NCI-H187 treated with DMSO at 0.1 percent for 48 hours (cell line): ENCODE measurements at places on chromosomes 2 and 18.

GRCh38 chr2:20584399-20585358 is 66.2 kb downstream of the HS1BP3 start:
- DNase-seq, result no peak

GRCh38 chr2:205714058-205714776 is 31.9 kb downstream of the NRP2 start:
- no peak for DNase-seq

GRCh38 chr2:109271920-109272319 is 142.9 kb downstream of the SH3RF3 start:
- DNase-seq, result no peak

- no peak for DNase-seq
Measured at GRCh38 chr18:48575301-48575657, 36.4 kb downstream of the CTIF start.

- no peak for DNase-seq
Measured at GRCh38 chr2:150617351-150617978, 130.0 kb upstream of the RND3 start.

DNA sequence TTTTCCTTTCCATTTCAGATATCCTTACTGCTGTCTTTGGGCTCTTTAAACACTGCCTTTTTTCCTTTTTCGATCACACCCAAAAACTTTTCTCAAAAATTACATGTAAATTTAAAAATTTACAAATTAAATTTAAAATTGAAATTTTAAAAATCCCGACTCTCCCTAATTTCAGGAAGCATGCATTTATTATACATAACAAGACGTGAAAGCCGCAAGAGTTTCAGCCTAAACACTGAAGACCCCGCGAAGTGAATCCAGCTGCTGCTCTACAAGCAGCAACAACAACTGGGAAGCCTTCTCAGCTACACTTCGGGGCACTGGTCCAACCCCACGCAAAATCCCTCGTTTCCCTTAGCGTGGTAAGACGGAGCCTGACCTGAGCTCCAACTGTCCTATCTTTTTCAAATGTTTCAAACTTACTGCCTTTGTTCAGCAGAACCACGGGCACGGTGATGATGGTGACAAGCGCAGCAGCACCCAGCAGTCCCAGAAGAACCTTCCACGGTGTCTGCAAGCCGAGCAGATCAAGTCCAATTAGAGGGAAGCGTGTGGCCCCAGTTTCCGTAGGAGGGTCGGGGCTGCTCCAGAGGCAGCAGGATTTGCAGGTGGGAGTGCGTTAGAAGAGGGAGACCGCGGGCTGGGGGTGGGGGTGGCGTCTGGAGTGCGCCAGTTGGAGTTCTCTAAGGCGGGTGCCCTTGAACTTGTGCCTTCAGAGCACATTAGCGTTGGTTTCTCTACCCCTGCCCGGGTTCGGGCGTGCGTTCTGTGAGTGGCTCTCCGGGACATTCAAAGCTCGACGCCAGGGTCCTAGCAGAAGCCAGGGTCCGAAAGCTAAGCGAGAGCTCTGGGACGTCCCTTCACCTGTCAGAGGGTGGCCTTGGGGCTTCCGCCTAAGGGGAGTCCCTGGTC is 783 bp downstream of the DPP4 start:
- DNase-seq, result no peak

DNA sequence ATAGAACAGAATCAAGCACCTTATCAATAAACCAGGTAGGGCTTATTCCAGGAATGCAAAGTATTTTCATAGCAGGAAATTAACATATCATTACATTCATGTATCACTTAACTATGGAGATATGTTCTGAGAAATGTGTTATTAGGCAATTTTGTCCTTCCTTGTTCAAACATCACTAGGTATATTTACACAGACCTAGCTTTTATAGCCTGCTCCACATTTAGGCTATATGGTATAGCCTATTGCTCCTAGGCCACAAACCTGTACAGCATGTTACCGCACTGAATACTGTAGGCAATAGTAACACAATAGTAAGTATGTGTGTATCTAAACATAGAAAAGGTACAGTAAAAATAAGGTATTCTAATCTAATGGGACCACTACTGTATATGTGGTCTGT is 82.8 kb upstream of the KCTD1 start:
- DNase-seq, result no peak

- no peak for DNase-seq
Measured at GRCh38 chr2:232026910-232027309, 65.4 kb downstream of the DIS3L2 start.

DNA sequence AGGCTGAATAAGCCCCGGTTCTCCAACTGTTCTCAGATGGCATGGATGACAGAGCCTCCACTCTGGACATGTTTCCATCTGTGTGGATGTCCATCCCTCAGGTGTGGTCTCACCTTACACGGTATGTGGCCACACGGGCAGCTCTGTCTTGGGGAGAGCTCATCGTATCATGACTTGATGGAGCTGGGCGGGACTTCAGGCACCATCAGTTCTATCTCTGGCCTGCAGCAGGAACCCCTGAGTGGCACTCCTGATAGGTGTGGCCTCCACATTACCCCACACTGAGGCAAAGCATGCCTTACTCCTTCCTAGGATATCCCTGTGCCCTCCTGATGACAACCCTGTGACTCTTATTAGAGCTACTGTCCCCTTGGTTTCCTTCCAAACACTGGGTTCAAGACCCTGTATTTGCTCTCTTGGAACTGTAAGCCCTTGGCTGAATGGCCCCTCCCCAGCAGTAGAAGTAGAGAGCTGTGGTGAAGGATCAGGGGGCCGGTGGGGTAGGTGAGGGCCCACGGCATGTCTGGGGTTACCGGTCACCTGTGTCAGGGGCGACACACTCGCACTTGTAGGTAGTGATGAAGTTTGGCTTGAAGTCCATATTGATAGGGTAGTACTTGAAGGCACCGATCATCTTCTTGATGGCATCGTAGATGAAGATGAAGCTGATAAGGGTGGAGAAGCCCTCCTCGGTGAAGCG is 48.2 kb downstream of the MTHFD2 start:
- DNase-seq, result no peak

DNA sequence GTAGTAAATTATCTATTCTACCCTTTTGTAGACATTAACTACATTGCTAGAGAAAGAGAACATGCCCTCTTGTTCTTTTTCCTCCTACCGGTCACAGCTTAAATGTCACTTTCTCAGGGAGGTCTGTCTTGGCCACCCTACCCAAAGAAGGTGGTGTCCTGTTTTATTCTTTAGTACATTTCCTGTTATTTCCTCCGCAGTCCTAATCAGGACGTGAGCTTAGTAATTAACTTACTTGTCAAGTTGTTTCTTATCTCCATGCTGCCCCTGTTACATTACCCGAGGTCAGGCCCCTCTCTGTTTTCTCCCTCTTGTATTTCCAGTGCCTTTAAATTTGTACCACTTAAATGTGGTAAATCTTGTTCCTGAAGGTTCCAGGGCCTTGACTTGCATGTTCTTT is 73.7 kb upstream of the RMDN2 start:
- no peak for DNase-seq

- no peak for DNase-seq
Measured at GRCh38 chr2:169086893-169087467, 17.6 kb downstream of the DHRS9 start.

- no peak for DNase-seq
Measured at GRCh38 chr2:221810245-221810644, 238.1 kb upstream of the EPHA4 start.

- no peak for DNase-seq
Measured at GRCh38 chr2:115160531-115161080, 718.2 kb downstream of the DPP10 start.

DNA sequence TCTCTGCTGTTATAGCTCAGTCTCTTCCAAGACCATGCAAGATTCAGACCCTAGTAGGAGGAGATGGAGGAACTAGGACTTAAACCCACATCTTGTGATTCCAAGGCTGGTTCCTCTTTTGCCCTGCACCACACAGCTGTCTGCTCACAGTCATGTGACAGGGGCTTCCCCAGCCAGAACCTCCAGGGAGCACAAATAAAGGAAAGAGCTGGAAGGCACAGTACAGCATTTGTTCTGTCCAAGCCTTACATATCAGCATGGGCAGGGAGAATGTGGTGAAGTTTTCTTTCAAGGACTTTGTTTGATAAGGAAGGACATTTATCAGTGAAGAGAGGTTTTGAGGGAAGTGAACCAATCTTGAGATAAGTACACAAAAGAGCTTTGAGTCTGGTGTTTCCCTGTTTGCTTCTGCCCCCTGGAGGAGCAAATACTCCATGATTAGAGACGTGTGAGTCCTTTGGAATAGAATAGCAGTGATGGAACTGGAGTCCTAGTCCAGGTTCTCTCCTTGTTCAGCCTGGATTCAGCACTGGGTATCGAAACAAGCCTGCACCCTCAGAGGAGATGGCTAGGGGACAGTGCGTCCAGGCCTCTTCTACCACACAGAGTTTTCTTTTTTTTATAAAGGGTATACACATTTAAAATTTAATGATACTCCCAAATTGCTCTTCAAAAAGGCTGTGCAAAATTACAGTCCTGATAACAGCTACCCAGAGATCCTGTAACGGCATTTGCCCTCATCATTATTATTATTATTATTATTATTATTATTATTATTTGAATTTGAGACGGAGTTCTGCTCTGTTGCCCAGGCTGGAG is 24.6 kb upstream of the CASP10 start:
- no peak for DNase-seq

GRCh38 chr2:40480073-40480472 is 28.2 kb upstream of the SLC8A1 start:
- no peak for DNase-seq

DNA sequence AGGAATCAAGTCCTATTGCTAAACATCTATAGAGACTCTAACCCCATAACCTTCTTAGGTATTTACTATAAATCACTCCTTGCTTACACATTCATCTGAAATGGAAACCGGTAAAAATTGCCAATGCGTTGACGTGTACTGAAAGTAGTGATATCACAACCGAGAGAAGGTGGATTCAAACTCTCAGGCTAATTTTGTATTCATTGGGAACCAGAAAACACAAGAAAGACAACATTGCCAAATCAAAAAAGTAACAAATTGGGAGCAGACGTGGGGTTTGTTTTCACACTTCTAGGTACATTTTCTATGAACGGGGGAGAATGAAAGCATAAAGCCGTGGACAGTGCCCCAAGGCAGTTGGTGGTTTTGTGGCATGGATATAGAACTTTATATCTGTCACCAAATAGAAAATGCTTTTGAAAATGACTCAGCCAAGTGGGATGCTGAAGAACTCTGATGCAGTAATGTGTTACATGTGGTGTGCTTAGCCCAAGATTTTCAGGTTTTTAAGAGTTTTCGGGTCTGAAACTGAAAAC is 155.1 kb upstream of the RASGRP3 start:
- no peak for DNase-seq

DNA sequence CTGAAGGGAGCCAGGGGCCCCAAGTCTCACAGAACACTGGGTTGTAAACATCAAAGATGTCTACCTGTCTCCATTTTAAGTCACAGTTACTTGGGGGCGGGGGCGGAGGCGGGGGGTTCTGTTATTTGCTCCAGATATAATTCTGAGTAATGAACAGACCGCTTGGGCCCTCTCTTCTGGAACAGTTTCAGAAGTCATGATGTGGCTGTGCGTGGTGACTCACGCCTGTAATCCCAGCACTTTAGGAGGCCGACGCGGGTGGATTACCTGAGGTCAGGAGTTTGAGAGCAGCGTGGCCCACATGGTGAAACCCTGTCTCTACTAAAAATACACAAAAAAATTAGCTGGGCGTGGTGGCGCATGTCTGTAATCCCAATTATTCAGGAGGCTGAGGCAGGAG is 157.9 kb upstream of the APCDD1 start:
- no peak for DNase-seq

DNA sequence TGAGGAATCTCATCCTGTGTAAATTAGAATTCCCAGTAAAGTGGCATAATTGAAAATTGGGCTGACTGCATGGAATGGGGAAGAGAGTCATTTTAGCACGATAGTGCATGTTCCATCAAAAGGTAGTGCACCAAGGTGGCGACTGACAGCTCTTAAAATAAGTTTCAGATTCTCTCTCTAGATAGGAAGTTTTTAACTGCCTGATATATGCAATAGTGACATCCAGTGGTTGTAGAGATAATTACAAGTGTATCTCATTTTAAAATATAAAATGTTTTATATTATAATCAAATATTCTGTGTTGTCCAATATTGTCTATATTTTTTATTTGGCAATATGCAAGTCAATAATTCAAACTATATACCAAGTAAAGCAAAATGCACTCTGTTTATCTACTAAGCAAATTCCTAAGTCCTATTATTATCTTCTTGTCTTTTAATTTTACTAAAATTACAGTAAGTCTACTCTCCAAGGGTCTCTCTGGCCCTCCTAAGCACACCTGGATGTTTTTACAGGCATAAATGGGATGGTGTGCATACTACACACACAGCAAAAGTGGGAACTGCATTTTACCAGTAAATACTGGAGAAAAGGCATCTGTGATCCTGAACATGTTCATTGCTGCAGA is 397.7 kb upstream of the HNRNPA3 start:
- no peak for DNase-seq

- no peak for DNase-seq
Measured at GRCh38 chr2:3610415-3610814, 15.5 kb downstream of the COLEC11 start.

DNA sequence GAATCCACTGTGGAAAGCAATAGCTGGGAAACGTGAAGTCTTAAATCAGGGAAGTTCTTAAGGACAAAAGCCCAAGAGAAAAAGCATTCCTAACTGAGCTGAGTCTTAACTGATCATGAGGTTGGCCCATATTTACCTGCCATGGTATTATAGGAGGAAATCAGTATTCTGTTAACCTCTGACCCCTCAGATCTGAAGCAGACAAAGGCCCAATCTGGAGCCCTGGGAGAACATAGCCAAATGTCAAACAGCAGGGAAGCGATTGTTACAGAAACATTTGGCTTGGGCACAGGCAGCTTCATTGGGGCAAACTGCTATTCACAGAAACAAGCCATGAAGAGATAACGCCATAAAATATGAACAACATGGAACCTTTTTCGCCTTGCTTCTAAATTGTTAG is 18.8 kb downstream of the EPHA4 start:
- no peak for DNase-seq

- no peak for DNase-seq
Measured at GRCh38 chr2:173238385-173238784, 116.3 kb upstream of the CDCA7 start.

DNA sequence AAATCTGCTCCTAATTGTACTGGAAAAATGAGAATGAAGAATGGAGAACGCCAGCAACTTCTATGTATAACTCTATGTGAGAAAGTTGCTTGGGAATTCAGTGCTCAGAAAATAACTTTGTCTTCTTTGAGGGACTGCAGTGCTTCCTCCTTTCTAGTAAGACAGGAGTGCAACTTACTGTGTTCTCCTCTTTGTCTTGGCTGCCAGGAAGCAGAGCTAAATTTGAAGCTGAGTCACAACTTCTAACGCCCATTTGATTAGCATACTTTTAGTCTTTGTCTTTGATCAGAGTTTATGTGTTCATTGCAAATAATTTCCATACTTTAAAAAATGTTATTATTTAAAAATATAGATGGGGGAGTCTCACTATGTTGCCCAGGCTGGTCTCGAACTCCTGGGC is 6.6 kb downstream of the ARHGAP25 start:
- no peak for DNase-seq
